ENCODE measurements at places on chromosomes 2 and 18. TPM values are rescaled to one million over a fixed set of nuclear protein-coding genes. Genes with fewer than 3 reads are reported as not detected.

GRCh38 chr18:59907660-59908059, 7.9 kb downstream of the PMAIP1 start:
- no peak for DNase-seq

DNA sequence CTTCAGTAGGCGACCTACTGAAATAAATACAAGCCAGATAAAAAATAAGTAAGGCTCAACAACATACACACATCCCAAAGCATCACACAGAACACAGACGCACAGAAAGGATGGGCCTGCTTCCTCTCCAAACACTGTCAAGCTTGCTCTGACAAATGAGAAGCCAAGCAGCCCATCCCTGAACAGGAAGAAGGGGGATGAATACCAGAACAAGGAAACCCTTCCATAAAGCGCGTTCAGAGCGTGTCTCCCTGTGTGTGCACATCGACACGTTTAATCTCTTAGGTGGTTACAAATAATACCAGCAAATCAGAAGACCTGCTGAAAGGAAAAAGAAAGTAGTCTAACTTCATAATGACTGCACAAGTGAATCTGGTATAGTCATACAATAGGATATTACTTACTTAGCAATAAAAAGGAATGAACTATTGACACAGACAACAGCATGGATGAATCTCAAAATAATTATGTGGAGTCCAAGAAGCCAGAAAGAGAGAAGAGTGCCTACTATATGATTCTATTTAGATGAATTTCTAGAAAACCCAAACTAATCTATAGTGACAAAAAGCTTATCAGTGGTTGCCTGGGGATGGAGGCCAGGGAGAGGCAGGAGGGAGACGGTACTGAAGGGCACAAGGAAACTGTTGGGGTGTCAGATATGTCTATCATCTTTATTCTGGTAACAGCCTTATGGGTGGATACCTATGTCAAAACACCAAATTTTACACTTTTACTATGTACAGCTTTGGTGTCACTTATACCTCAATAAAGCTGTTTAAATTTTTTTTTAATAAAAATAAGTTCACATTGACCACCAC, 26.8 kb downstream of the MBOAT2 start:
- DNase-seq, result no peak

DNA sequence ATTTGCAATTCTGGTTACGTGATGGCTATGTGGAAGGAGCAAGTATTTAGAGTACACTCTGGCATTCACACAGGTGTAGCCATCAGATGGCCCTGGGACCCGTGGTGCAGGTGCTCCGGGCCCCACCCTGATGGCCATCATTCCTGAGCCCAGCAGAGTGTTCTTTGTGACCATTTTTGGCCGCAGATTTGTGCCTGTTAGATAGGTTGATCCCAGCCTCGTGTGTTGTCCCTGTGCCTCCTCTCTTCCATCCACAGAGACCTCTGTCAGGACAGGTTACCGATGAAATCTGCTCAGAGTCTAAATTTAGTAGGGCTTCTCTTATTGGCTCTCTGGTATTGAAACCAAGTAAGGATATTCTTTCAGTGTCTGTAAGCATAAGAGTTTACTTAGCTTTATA, 33.9 kb downstream of the MAPRE2 start:
- no peak for DNase-seq

GRCh38 chr2:77310416-77310815, 211.8 kb downstream of the LRRTM4 start:
- DNase-seq, result no peak

DNA sequence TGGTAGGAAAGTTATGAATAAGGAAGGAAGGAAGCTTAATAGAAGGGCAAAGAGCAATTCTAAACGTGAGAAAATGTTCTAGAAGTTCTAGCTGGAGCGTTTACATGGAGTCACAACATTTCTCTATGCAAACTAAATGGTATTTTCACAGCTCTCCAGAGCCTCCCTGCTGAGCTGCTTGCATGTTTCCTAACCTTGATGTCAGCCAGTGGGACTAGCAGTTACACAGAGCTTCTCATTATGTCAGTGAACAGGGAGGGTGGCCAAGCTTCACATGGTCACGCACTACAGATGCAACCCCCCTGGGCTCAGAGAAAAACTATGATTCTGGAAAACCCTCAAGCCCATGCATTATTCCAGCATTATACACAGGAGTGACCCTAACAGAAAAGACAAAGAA, 153.4 kb upstream of the CCDC150 start:
- DNase-seq, result no peak

- DNase-seq, result no peak
Observed at GRCh38 chr2:158009399-158009798, 92.3 kb upstream of the UPP2 start.

DNA sequence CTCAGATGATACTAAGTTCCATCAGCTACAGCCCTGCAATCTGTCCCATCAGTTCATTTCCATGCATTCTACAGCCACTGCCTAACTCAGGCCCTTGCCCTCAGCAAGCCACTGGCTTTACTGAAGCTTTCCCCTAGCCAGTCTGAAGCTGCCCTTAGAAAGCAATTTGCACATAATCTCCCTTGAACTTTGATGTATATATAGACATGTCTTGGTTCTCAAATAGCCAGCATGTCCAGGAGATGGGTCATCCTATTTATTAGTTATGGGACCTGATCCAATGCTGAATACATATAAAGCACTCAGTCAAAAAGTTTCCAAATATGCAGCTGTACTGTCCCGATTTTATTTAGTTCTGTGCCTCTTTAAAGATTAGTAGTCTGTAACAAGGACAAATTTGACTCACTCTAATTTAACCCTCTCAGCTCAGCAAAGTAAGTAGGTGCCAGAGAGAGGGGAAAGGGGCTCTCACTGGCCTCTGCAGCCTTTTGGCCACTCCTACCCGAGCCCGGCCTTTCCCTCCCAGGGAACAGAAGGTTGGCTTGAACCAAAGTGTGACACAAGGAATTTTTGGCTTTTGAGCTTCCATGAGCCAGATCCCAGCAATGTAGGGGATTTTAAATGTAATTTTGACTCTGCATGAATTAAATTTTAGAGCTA, 70.7 kb downstream of the CCDC93 start:
- DNase-seq, result no peak

DNA sequence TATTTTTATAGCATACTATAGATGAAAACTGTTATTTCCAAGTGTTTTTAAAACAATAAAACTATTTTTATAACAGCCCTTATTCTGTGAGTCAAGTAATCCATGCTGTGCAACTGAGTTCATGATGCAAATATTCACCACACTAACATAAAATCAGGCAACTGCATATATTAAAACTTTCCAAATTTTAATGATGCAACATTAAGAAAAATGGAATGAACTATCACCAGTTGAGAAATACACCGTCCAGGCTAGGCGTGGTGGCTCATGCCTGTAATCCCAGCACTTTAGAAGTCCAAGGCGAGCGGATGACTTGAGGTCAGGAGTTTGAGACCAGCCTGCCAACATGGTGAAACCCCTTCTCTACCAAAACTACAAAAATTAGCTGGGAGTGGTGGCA, 114.5 kb downstream of the CDH2 start:
- peak; percentile 23 for DNase-seq

- no peak for DNase-seq
Observed at GRCh38 chr2:52113338-52113737, 1081.4 kb upstream of the NRXN1 start.

GRCh38 chr2:50391556-50391955, 640.4 kb downstream of the NRXN1 start:
- DNase-seq, result no peak

- DNase-seq, result no peak
Observed at GRCh38 chr2:152038441-152038958, 60.3 kb downstream of the CACNB4 start.

DNA sequence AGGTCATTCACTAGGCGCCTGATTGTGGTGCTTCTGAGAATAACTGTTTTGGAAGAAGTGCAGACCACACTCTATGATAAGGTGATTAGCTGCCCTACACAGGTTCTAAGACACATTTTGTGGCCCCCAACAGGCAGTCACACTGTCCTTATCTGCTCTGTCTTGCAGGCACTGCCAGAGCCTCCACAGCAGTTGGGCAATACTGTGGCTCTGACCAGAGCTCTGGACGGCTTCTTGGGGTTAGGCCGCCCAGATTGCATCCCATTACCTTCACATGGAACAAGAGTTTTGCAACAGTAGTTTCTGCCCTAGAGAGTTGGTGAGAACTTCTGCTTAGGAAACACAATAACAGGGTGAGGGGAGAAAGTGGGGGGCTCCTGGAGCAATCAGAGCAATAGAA, 22.7 kb downstream of the RUFY4 start:
- no peak for DNase-seq

GRCh38 chr18:44601447-44601846, 79.2 kb upstream of the SETBP1 start:
- DNase-seq, result peak; percentile 96

- peak; percentile 23 for DNase-seq
Observed at GRCh38 chr18:6521803-6522418, 107.2 kb upstream of the L3MBTL4 start.

GRCh38 chr2:237870126-237870525, 10.7 kb downstream of the RAMP1 start:
- no peak for DNase-seq

DNA sequence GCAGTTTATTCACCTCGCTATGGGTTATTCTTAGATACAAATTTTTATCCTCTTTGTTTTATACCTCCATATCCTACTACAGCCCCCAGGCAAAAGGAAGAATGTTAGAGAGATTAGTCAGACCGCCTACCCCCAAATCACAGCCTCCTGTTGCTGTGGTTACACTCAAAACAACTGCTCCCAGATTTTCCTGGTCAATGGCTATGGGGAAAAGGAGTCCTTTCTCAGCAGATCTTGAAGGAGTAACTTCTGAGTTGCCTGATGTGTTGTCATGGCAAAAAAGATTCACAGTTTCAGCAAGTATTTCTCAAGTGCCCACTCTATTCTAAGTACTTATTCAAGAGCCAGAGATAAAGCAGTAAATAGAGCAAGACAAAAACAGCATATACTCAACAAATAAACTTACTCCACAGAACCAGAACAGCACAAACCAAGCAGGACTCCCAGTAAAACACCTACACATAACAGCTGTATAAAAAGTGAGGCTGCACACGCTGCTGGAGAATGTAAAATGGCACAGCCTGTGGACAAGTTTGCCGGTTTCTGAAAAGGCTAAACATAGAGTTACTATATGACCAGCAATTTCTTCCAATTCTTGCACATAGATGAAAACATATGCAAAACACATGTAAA, 104.8 kb downstream of the NOL10 start:
- peak; percentile 87 for DNase-seq

- no peak for DNase-seq
Observed at GRCh38 chr2:25314514-25315315, 27.0 kb downstream of the DNMT3A start.

DNA sequence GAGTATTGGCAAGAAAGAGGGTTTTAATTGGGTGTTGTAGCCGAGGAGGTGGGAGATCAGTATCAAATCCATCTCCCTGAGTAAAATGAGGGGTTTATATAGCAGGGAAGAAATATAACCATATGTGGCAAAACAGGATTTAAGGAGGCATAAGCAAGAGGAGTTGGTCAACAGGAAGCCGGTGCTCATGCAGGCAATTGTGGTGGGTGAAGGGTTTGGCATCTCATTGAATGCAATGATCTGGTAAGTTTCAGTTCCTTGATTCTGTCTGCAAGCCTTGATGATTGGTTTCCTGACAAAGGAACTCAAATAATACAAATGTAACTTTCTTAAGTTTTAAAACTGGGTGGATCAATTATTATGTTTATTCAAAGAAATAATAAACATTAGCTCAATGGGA, 564.4 kb upstream of the LINC00305 start:
- no peak for DNase-seq

DNA sequence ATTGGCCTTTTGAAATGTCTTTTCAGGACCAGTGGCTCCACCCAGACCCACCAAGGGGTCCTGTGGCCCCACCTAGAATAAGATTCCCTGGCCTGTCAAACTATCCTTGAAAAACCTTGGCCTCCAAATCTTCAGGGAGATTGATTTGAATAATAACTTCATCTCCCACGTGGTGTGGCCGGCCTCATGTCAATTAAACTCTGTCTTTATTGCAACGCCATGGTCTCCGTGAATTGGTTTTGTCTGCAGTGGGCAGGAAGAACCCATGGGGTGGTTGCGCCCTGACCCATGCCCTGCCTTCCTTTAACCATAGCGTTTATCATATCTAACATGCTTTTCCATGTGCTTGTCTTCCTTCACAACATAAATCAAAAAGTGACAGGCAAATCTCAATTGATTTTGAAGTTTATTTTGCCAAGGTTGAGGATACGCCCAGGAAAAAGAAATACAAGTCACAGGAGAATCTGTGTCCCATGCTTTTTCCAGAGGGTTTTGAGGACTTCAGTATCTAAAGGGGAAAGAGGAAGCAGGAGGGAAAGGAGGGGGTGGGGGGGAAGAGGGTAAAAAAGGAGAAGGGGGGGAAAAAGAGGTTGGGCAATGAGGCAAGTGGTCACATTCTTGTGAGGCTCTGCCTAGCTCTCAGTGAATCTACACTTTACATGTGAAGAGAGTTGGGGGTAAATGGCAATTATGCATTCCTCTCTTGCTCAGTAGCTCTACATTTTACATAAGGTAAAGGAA, 66.5 kb upstream of the CABLES1 start:
- DNase-seq, result no peak

DNA sequence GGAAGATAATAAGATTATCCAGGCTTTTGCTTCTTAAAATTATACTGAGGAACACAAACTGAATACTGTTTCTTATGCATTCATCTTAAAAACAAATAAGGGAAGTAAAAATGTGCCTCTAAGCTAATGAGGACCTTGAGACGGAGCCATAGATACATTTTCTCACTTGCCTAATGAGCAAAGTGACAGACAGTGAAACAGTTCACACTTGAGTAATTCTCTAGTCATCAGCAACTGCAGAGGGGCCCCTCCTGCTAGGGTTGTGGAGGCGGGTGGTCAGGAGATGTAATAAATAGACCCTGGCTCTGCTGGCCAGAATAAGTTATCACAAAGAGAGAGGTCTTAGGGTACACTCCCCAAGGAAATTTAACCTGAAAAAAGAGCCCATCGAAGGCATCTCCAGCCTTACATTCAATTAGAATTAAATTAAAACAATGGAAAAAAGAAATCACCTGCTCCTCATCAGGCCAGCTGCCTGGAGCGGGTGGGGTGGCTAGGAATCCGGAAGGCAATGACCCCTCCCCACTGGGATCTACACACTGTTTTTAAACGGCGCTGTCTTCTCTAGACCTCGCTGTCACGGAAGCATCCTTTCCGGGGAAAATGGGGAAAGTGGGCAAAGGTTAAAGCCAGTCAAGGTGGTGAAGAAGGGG, 32.6 kb upstream of the INSIG2 start:
- DNase-seq, result no peak

- DNase-seq, result no peak
Observed at GRCh38 chr18:72504866-72505265, 39.3 kb downstream of the CBLN2 start.

ZNF804A gene
- total RNA-seq, result 0.29 TPM

RNF144A gene
- 0.06 TPM for total RNA-seq

CDH2 gene
- total RNA-seq, result 30.3 TPM

SLC9A2 gene
- not detected for total RNA-seq

ALPI gene
- not detected for total RNA-seq

ITPRIPL1 gene
- 0.83 TPM for total RNA-seq

UPP2 gene
- not detected for total RNA-seq

LOXHD1 gene
- not detected for total RNA-seq

C1QL2 gene
- not detected for total RNA-seq

SEPTIN10 gene
- total RNA-seq, result 77.4 TPM

REG1B gene
- total RNA-seq, result not detected

ANKAR gene
- total RNA-seq, result 4.6 TPM

GALNT3 gene
- total RNA-seq, result 1.5 TPM

LYG2 gene
- not detected for total RNA-seq

LRRC30 gene
- total RNA-seq, result not detected

CDH19 gene
- total RNA-seq, result not detected

All from LHCN-M2 (cell line).